ENCODE measurements at places on chromosomes 16 and 17.
A peak's percentile ranks its signal among the peaks of the same experiment; 100 is the strongest.

DNA sequence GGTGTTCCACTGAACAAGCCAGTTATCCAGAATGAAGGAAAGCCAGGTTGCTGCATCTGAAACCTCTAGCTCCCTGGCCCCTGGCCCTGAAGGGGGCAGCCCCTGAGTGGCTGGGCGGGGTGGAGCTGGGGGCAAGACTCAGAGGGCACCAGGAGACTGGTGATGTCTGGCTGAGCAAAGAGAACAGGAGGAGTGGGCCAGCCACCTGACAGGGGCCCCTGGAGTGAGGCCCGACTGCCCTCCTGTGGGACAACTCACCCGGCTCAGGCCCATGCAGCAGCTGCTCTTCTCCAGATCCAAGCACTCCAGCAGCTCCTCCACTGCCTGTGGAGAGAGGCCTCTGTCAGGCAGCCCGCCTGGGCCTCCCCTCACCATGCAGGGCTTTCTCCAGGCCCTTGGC is 60.4 kb downstream of the PIPOX start:
- no peak for DNase-seq
- no peaks in the 10 kb centered on the region for H3K4me1 ChIP-seq
- peaks cover 97% of the 10 kb centered on the region for H3K36me3 ChIP-seq
- no peak overlapping the region for H3K4me3 ChIP-seq

- no peak for DNase-seq
- H3K27ac ChIP-seq: no peak overlapping the region
- no peaks in the 10 kb centered on the region for H3K27me3 ChIP-seq
- H3K4me3 ChIP-seq: no peak overlapping the region
These were observed 14.2 kb upstream of the SLC52A1 start for GRCh38 chr17:5049314-5049841.

DNA sequence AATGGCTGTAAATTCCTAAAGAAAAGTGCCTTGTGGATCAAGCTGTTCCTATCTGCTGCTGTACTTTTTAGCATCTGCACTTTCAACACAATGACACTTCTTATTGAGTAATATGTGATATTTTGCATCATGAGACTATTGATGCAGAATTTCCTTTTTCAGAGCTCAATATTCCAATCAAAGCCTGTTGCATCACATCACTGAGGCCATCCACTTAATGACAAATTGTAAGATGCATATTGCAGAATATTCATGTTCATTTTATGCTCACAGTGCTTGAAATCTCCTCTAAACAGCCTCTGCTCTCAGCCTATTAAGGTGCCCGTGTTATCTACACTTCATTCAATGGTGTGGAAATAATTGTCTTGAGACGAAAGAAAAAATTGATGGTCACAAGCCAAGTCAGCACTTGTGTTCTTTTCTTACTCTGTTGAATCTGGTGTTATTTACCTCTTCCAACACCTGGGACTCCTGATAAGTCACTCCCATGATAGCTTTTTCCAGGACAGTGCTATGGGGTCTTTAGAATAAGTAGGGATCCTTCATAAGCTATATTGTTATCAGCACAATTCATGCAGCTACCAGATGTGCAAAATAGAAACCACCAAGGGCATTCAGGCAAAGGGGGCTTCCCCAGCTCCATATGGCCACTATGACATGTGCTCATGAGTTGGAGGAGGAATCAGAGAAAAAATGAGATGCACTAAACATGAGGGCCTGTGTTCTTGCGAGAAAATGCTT is 9.3 kb upstream of the SKAP1 start:
- no peak for DNase-seq
- peaks cover 32% of the 10 kb centered on the region for H3K27me3 ChIP-seq
- no peaks in the 10 kb centered on the region for H3K4me1 ChIP-seq

GRCh38 chr17:3575511-3575910 is 17.9 kb upstream of the TRPV3 start:
- H3K36me3 ChIP-seq: peaks cover 7% of the 10 kb centered on the region
- H3K4me1 ChIP-seq: no peaks in the 10 kb centered on the region
- H3K4me3 ChIP-seq: no peak overlapping the region
- H3K27me3 ChIP-seq: no peaks in the 10 kb centered on the region
- no peak for DNase-seq
- H3K27ac ChIP-seq: no peak overlapping the region

DNA sequence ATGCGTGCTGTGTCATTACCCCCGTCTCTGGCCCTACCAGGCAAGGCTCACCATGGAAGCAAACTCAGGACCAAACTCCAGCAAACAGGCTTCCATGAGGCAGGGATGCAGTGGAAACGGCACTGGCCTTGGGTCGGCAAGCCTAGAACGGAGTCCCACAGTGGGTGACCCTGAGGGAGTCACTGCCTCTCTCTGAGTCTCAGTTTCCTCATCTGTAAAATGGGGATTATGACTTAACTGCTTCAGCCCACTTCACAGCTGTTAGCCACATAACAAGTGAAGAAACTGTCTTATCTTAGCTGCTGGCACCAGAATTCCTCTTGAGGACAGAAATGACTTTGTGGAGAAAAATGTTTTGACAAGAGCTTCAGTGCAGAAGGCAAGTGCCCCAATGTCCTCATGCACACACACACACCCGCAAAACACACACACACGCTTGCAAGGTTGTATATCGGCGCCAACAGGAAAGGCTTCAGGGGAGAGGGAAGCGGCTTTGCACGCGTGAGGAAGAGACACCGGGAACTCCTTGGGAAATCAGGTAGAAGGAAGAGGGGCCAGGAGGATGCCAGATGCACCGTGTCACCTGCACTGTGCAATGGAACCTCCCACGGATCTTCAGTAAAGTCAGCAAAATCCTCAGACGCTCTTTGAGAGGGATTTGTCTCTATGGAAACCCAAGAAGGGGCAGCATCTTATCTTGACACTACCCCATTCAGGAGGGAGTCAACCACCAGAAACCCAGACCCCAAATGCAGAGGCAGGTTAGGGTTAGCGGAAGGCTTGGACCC is 53.7 kb downstream of the GSG1L start:
- no peak overlapping the region for H3K27ac ChIP-seq
- no peak for DNase-seq
- no peaks in the 10 kb centered on the region for H3K36me3 ChIP-seq
- H3K4me3 ChIP-seq: no peak overlapping the region
- H3K4me1 ChIP-seq: no peaks in the 10 kb centered on the region

- no peaks in the 10 kb centered on the region for H3K4me1 ChIP-seq
- H3K4me3 ChIP-seq: no peak overlapping the region
- no peak overlapping the region for H3K27ac ChIP-seq
- peaks cover 11% of the 10 kb centered on the region for H3K36me3 ChIP-seq
- no peaks in the 10 kb centered on the region for H3K27me3 ChIP-seq
- DNase-seq: no peak
These were observed 115.2 kb upstream of the NETO2 start for GRCh38 chr16:47258874-47259461.

- H3K4me3 ChIP-seq: no peak overlapping the region
- peaks cover 8% of the 10 kb centered on the region for H3K4me1 ChIP-seq
- H3K27ac ChIP-seq: no peak overlapping the region
These were observed 20.6 kb downstream of the QPRT start for GRCh38 chr16:29699324-29700219.

- DNase-seq: no peak
- no peaks in the 10 kb centered on the region for H3K4me1 ChIP-seq
- H3K4me3 ChIP-seq: no peak overlapping the region
- no peaks in the 10 kb centered on the region for H3K27me3 ChIP-seq
- no peak overlapping the region for H3K27ac ChIP-seq
These were observed 416 bp downstream of the RNF43 start for GRCh38 chr17:58416937-58417299.

GRCh38 chr16:73426433-73427160 is 378.7 kb upstream of the ZFHX3 start:
- H3K4me3 ChIP-seq: no peak overlapping the region
- no peaks in the 10 kb centered on the region for H3K36me3 ChIP-seq
- no peak overlapping the region for H3K27ac ChIP-seq
- no peaks in the 10 kb centered on the region for H3K27me3 ChIP-seq
- H3K4me1 ChIP-seq: no peaks in the 10 kb centered on the region
- DNase-seq: no peak

DNA sequence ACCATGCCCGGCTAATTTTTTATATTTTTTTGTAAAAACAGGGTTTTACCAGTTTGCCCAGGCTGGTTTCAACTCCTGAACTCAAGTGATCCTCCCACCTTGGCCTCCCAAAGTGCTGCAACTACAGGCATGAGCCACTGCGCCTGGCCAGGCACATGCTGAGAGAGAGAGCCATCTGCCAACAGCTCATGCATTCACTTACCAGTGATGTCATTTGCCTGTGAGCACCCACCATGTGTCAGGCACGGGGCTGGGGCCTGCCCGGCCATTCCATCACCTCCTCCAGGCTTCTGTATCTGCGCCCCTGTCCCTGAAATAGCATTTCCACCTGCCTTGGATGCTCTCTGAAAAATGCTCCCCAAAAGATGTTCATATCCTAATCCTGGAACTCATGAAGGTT is 43.6 kb upstream of the PEMT start:
- no peaks in the 10 kb centered on the region for H3K36me3 ChIP-seq
- H3K27ac ChIP-seq: no peak overlapping the region
- H3K4me3 ChIP-seq: no peak overlapping the region
- no peaks in the 10 kb centered on the region for H3K4me1 ChIP-seq
- H3K27me3 ChIP-seq: no peaks in the 10 kb centered on the region

DNA sequence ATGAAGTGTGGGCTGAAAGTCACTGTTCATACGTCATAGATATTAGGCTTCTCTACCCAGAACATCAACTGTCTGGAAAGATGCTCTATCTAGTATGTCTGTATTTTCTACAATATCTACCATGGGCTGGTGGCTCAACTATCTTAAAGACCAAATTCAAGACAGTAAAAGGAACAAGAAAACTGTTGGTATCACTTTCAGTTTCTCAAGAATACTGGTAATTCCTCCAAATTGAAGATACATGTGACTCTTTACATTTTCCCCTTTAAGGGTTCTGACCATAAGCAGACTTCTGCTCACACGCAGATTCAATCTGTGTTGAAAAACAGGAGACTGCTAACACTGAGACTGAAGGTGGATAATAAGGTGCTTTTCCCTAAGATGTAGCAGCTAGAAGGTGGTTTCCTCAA is 24.2 kb downstream of the XPO6 start:
- no peak for DNase-seq
- no peaks in the 10 kb centered on the region for H3K36me3 ChIP-seq
- no peak overlapping the region for H3K27ac ChIP-seq
- no peaks in the 10 kb centered on the region for H3K27me3 ChIP-seq
- no peaks in the 10 kb centered on the region for H3K4me1 ChIP-seq
- no peak overlapping the region for H3K4me3 ChIP-seq

DNA sequence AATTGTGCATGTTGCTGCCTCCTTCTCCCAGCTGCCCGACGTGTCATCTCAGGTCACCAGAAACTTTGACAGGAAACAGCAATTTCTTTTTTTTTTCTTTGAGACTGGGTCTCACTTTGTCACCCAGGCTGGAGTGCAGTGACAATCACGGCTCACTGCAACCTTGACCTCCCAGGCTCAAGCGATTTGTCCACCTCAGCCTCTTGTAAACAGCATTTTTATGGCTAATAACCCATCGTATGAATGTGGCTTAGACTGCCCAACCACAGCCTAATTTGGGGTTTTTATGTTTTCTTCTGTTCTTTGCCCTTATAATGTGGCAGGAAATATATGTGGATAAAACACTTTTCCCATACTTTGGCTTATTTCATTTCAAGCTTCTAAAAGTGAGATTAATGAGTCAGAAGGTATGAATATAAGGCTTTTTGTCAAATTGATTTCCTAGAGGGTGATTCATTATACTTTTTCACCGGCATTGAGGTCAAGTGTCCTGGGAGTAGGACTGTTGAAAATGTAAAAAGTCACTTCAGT is 31.0 kb upstream of the SLC5A10 start:
- no peaks in the 10 kb centered on the region for H3K27me3 ChIP-seq
- no peak overlapping the region for H3K4me3 ChIP-seq
- peaks cover 23% of the 10 kb centered on the region for H3K36me3 ChIP-seq
- no peak overlapping the region for H3K27ac ChIP-seq

DNA sequence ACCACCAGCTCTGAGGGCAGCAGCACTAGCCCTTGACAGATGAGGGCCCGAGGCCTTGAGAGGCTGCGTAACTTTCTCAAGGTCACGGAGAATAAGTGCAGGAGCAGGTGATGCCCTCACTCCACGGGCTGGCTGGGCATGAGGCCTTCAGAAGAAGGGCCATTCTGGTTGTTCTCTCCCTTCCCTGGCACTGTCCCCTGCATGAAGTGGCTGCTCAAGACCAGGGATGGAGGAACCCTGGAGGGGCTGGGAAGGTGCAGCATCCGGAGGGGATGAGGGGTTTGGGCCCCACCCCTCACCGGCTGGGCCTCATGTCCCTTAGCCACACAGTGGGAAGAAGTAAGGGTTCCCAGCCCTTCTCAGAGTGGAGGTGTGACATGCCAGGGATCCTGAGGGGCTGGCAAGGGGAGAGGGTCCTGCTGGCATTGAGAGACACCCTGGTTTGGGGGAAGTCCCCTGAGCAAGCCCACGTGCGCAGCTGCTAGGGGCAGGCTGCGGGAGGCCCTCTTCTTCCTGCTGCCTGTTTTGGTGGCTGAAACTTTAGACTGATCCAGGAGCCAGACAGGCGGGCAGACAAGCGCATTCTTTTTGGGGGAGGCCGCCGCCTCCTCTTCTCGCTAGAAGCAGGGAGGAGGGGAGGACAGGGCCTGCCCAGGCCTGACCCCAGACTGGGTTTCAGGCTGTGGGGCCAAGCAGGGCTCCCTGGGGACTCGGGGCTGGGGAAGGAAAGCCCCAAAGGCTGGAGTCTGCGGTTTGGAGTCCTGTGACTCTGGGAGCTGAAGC is 74.0 kb downstream of the N4BP1 start:
- H3K27me3 ChIP-seq: no peaks in the 10 kb centered on the region
- H3K36me3 ChIP-seq: peaks cover 5% of the 10 kb centered on the region
- peaks cover 36% of the 10 kb centered on the region for H3K4me1 ChIP-seq
- H3K4me3 ChIP-seq: no peak overlapping the region
- peak; percentile 75 for DNase-seq

- H3K4me3 ChIP-seq: no peak overlapping the region
- no peaks in the 10 kb centered on the region for H3K4me1 ChIP-seq
- no peak overlapping the region for H3K27ac ChIP-seq
- H3K27me3 ChIP-seq: no peaks in the 10 kb centered on the region
These were observed 126.7 kb downstream of the IRF8 start for GRCh38 chr16:86025706-86026105.

DNA sequence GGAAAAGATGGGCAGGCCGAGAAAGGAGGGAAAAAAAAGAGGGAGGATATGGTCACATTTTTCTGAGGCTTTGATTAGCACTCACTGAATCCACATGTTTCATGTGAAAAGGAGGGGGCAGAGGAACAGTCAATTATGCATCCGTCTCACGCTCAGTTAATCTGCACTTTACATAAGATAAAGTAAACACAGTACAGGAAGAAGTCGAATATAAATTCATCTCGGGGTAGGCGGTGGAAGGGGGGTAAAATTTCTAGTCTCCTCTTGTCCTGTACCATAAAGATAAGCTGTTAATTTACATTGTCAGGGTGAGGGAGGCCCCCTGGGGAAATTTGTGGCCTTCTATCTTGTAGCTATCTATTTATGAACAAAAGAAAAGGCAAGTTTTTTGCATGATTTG is 73.1 kb upstream of the CES5A start:
- H3K36me3 ChIP-seq: no peaks in the 10 kb centered on the region
- no peaks in the 10 kb centered on the region for H3K4me1 ChIP-seq
- H3K27ac ChIP-seq: no peak overlapping the region
- no peak for DNase-seq
- no peak overlapping the region for H3K4me3 ChIP-seq
